Bronchial epithelial cell (primary cell): ENCODE measurements at places on chromosomes 12 and 14. TPM values are rescaled to one million over a fixed set of nuclear protein-coding genes. Genes with fewer than 3 reads are reported as not detected.
A peak's percentile ranks its signal among the peaks of the same experiment; 100 is the strongest.

GRCh38 chr14:96274543-96274942, 18.5 kb downstream of the BDKRB1 start:
- DNase-seq, result no peak

- DNase-seq, result no peak
These were observed 257.8 kb downstream of the NUAK1 start for GRCh38 chr12:105880824-105881388.

DNA sequence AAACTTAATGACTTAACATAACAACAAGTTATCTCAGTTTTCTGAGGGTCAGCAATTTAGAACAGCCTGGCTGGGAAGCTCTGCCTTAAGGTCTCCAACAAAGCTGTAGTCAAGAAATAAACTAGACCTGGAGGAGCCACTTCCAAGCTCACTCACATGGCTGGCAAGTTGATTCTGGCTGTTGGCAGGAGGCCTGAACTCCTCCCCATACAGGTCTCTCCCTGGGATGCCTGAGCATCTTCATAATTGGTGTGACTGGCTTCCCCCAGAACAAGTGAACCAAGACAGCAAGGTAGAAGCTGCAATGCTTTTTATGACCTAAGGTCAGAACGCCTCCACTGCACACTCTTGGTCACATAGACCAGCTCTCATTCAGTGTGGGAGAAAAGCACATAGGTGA, 128.3 kb downstream of the SAMD4A start:
- DNase-seq, result peak; percentile 42

Gene EIF2S3B
- total RNA-seq, result 0.77 and 0.79 TPM in 2 replicates

Gene NOVA1
- under 0.01 TPM in 1 of 2 replicates, not detected in the other for total RNA-seq

Gene VRTN
- not detected in 2 replicates for total RNA-seq
